Thoracic aorta (tissue), 2 donors: ENCODE measurements at places on chromosomes 2 and 18. TPM values are rescaled to one million over a fixed set of nuclear protein-coding genes. Genes with fewer than 3 reads are reported as not detected.

GRCh38 chr2:234725528-234726264, 226.1 kb upstream of the SH3BP4 start:
- no peaks in the 10 kb centered on the region for H3K27me3 ChIP-seq
- H3K36me3 ChIP-seq, result no peaks in the 10 kb centered on the region
- no peak for DNase-seq
- H3K27ac ChIP-seq, result no peak overlapping the region

GRCh38 chr2:29921560-29921915, at the start of gene ALK:
Gene ALK (minus strand): TSS chr2:29921586. CDS start chr2:29920659, 927 bp downstream.
- peak; percentile 30 for DNase-seq
- H3K4me3 ChIP-seq, result peak within 1 kb of the TSS; percentile 64
- H3K27ac ChIP-seq, result no peak within 1 kb of the TSS
- H3K4me1 ChIP-seq, result peaks cover 13% of the 10 kb centered on the region

The SKOR2 gene
- not detected for total RNA-seq

DNA sequence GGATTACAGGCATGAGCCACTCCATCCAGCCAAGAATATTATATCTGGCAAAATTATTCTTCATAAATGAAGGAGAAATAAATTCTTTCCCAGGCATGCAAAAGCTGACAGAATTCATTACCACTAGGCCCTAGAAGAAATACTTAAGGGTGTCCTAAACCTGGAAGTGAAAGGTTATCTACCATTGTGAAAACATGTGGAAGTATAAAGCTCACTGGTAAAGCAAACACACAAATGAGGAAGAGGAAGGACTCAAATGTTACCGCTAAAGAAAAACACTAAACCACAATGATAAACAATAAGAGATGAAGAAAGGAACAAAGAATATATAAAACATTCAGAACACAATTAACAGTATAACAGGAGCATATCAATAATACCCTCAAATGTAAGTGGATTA, 171.8 kb downstream of the CAMKMT start:
- DNase-seq, result no peak
- H3K27me3 ChIP-seq, result no peaks in the 10 kb centered on the region
- peaks cover 3% of the 10 kb centered on the region for H3K4me1 ChIP-seq

DNA sequence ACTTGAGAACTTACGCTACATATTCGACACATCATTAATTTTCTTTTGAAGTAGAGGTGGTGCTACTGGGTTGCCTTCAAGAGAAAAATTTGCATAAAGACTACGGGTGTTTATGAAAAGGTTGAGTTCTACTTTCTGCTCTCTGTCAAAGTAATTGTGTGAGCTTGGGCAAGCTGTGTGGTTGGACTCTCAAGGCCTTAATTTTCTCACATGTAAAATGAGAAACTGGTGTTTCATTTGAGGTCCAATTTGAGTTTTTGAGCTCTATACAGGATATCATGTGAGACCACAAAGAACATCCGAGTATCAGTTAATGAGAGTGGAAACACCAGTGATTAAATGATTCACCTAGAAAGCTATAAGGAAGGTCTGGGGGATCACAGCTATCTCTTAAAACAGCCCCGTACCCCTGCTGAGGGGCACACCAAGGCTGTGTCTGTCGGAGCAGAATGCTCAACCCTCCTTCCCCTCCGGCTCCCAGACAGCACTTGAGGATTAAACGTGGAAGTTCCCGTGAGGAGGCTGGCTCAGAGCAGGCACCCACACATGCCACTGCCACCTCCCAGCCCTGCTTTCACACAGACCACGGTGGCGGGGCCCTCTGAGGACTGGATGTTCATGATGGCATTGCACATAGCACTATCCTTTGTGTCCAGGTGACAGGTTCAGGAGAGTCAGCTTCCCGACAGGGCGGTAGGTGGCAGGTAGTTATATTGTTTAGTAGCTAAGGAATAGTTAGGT, 191.8 kb downstream of the RNF144A start:
- no peaks in the 10 kb centered on the region for H3K4me1 ChIP-seq
- H3K27ac ChIP-seq, result no peak overlapping the region
- H3K36me3 ChIP-seq, result no peaks in the 10 kb centered on the region

The PLGLB2 gene
- total RNA-seq, result 4.9 TPM
